ENCODE measurements at places on chromosomes 3 and 15.

DNA sequence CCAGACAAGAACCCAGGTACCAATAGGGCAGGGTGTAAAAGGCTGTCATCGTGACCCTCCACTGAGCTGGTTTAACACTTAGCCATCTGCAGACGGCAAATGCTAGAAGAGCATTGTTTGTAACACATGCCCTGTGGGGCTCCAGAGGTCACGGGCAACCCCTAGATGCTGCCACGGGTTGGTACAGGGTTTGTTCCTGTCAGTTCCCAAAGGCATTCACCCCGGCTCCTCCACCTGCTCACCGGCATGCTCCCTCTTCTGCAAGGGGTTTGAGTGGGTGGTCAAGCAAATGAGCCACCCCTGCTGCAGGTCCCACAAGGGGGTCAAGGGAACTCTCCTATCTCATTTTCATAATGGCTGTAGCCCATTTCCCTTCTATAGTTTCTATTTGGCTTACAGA is 229.3 kb downstream of the ZPLD1 start:
- no peak for ATAC-seq

DNA sequence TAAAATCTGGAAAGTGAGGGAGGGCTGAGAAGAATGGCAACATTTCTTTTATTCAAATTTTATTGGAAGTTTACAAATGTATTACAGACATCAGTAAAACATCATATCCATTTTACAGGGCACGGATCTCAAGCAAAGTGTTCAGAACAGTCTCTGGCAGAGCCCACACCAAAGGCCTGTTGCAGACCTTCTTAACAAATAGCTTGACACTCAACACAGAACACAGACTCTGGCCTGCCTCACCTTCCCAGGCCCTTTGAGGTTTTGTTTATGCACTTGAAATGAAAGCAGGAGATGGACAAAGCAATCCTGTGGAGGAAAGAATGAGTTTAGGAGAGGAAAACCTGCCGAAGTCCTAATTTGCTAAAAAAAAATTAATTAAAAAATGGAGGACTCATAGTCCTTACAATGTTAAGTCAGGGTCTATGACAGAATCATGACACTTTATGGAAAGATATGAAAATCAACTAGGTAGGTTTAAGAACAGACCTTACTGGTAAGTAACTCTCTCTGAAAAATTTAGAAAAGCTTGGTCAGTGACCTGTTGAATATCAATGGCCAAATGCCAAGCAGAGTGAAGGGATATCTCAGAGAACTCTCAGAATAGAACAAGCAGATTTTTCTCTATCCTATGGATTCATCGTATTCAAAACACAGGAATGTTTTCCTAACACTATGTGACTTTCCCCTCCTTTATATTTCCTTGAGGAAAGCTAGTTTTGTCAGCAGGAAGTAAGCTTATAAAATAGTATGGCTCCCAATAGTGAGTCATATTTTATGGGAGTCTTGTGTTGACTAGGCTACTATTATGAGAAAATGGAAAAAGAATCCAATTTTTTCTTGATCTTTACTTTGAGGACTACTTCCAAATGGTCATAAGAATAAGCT is 70.8 kb upstream of the PSMD6 start:
- no peak for ATAC-seq

DNA sequence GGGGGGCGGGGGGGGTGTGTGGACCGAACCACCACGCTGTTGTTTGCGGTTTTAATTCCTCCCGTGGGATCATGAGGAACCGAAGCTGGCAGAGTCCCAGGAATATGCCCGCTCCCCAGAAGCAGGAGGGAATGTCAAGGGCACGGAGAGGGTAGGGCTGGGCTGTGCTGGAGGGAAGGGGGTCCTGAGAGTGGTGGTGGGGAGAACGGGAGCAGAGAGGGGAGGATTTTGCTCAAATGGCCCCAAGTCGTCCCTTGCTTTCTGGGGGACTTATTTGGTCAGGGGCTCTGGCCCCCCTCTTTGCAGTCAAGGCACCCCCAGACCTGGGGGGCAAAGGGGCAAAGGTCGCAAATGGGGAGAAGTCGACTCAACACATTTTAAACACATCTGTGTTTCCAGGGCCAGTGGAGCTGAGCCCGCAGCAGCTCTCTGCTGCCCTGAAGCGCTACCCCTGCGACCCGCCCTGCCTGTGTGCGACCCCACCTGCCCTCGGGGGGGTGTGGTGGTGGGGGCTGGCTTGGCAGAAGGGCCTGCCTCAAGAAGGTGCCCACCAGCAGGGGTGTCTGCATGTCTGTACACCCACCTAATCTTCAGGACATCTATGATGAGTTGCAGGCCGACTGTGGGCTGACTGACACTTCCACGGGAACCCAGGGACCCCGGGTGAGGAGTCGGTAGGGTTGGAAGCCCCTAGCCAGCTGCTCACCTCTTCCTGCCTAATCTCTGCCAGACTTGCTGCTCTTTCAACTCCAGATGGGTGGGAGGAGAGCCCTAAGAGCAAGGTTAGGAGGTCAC is 602 bp upstream of the ATP2B2 start:
- ATAC-seq, result no peak

DNA sequence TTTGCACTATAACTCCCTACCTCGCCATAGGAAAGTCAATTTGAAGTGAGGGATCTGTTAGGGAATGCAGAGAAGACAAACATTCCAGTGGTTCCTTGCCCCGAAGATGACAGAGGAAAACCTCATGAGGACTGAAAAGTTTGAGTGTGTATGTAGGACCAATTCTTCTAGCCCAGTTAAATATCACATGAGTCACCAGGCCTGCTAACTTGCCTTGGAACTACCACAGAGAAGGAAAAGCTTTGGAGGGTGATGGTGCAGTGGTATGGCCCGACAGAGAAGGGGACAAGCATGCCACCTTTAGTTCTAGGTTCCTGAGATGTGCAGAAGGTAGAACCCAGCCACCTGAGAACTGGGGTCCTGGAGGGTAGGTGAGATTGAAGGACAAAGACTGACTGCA is 2.6 kb upstream of the UPK1B start:
- no peak for ATAC-seq

All from SK-N-SH treated with all-trans-retinoic acid at 6 μM for 48 hours (cell line).